ENCODE measurements at places on chromosomes 5 and 9.

GRCh38 chr9:35570709-35571504 lies 34.2 kb upstream of the TESK1 start:
- no peak for DNase-seq

- DNase-seq: no peak
Measured at GRCh38 chr5:116472274-116472673, 102.3 kb downstream of the SEMA6A start.

GRCh38 chr5:7169240-7169878 lies 226.6 kb upstream of the ADCY2 start:
- no peak for DNase-seq

- DNase-seq: no peak
Measured at GRCh38 chr5:1413211-1413610, 32.0 kb downstream of the SLC6A3 start.

DNA sequence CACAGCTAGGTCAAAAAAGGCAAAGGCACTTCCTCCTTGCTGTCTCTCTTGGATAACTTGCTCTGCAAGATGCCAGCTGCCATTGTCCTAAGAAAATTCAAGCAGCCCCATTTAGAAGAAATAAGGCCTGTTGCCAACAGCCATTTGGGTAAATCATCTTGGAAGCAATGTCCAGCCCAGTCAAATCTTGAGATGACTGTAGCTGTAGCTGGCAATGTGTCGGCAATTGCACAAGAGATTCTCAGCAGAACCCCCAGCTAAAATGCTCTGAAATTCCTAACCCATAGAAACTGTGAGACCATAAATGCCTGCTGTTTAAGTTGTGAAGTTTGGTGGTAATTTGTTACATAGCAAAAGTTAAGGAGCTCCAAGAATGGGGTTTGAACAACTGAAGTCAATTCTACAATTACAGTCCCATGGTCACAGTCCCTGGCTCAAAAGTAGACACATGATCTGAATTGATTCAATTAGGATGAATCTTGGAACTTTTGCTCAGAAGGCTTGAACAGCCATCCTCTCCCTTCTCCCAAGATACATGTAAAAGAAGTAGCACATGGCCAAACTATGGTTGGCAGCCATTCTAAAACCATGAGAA lies 151.1 kb downstream of the MPDZ start:
- DNase-seq: no peak

DNA sequence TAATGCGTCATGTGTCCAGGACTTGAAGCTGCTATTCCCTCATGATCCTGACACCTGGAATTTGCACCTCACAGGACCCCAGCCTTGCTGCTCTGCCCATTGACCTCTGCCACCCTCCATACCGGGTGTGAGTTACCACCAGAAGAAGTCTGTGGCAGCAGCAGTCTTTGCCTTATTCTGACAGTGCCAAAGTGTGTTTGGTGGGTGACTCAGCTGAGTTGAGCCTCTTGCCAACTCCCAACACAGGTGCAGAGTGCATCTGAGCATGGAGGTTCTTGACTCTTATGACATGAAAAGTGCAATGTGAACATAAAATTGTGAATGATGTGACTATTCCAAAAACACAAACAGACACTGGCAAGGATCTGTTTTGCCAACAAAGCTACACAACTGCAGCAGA lies 1166.5 kb upstream of the CDH18 start:
- DNase-seq: no peak

- no peak for DNase-seq
Measured at GRCh38 chr5:5200133-5200532, 60.0 kb downstream of the ADAMTS16 start.

DNA sequence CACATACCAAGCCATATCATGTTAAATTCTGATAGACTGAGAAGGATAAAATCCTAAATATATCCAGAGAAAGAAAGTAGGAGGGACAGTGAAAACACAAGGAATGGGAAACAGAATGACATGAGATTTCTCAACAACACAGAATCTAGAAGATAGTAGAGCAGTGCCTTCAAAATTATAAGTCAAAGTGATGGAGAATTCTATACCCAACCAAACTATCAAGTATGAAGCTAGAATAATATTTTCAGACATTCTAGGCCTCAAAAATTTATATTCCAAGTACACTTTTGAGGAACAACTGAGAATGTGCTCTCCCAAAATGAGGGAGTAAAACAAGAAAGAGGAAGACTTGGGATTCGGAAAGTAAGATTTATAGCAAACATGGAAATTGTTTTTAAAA lies 10.9 kb upstream of the TTLL11 start:
- no peak for DNase-seq

DNA sequence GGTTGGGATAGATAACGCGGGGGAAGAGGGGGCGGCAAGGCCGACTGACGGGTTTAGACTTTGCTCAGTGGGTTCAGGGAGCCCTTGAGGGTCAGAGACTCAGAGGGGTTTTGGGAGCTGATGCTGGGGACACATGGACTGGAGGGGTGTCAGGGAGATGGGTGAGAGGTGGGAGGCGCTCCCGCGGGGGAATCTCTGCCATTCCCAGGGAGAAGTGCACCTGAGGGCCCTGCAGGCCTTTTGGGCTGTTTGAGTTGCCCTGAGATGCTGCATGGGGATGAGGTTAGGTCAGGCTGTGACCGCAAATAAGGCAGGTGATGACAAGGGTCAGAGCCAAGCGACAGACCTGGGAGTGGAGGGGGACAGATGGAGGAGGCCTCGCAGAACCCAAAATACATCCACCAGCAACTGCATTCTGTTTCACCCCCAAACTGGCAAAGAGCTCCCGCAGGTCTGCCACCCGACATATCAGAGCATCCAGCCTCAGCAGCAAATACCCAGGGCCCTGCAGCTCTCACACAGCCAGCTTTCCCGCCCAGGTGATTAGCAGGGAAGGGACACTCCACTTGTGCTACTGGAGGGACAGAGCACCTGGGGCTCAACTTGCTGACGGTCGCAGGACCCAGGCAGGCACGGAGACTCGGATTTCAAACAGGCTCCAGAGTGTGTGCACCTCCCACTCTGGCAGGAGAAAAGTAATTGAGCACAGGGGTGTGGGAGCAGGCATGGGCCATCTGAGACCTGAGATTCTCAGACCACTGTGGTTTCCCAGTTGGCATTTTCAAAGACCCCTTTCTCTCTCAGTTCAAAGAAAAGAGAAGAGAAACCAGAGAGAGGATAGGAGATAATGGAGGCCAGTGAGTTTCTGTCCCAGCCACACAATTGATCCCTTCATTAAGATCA lies 26.4 kb downstream of the TMOD1 start:
- no peak for DNase-seq

- no peak for DNase-seq
Measured at GRCh38 chr9:4689687-4690104, 10.3 kb downstream of the CDC37L1 start.
